CD4-positive, alpha-beta T cell (primary cell): ENCODE measurements at places on chromosomes 2 and 18. TPM values are rescaled to one million over a fixed set of nuclear protein-coding genes. Genes with fewer than 3 reads are reported as not detected.

MRO gene
- not detected for total RNA-seq

MLPH gene
- 0.39 TPM for total RNA-seq

DNA sequence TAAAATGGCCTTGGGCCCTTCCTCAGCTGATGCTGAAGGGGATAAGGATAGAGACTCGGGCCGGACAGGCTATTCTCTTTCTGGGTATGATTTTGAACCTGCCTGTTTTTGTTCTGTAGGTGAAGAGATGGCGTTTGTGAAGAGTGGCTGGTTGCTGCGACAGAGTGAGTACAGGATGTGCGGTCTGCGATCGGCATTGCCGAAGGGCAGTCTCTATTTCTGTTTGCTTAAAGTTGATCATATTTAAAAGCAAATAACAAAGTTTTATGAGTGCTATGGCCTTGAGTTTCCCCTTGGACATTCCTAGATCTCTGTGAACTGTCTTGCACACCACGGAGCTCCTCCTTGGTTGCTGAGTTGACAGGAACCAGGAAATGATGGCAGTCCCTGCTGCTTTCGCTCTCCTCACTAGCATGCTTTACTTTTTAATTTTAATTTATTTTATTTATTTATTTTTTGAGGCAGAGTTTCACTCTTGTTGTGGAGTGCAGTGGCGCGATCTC is 15.7 kb downstream of the PLEKHB2 start:
- H3K36me3 ChIP-seq, result peaks cover 41% of the 10 kb centered on the region
- no peak for DNase-seq
- H3K4me1 ChIP-seq, result no peaks in the 10 kb centered on the region
- H3K4me3 ChIP-seq, result no peak overlapping the region
- no peak overlapping the region for H3K27ac ChIP-seq

DNA sequence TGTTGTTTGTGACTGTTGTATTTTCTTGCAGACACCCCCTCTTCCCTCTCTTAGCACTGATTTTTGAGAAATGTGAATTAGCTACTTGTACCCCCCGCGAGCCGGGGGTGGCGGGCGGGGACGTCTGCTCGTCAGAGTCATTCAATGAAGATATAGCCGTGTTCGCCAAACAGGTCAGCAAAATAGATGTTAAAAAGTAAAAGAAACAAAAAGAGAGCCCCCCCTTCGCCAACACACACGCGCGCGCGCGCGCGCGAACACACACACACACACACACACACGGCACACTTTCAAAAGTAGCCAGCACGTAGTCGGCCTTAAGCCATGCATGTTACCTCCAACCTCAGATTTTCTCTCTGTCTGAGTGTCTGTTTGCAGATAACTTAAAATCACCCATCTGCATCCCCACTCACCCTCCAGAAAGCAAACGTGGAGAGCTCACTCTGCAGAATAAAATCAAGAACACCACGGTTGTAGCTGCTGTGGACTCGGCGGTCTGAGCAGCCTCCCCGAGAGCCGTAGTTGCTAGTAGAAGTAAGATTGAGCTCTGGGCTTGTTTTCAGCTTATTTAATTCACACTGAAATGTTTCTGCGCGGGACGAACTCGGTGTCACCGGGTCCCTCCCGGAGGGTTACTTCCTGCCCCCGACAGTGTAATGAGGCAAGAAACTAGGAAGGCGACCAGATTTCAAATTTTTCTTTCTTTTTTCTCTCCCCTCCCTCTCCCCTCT is 5.1 kb downstream of the MEIS1 start:
- no peak overlapping the region for H3K4me3 ChIP-seq
- peaks cover 64% of the 10 kb centered on the region for H3K27me3 ChIP-seq
- peaks cover 6% of the 10 kb centered on the region for H3K4me1 ChIP-seq
- H3K27ac ChIP-seq, result no peak overlapping the region
- no peaks in the 10 kb centered on the region for H3K36me3 ChIP-seq

DNA sequence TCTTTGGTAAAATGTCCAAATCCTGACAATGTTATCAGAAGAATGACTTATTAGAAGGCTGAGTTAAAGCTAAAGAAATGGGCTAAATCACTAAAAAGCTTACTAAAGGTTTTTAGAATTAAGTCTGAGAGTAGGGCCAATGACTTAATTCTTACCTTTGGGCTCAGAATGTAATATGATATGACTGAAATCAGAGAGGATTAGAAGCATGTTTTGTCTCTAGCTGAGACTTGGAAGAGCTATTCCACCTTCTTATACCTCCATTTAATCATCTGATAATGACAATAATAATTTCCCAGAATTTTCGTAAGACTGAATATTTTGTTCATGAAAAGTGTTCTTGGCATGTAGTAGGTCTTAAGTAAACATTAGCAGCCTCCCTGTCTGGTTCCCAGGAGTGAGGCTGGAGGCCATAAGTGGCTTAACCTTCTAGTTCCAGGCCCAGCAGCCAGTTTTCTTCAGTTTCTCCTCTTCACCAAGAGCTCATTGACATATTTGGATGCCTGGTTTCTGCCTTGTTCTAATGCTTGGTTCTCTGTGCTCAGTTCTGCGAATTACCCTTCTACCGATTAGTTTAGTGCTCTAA is 25.5 kb upstream of the E2F6 start:
- H3K27ac ChIP-seq, result no peak overlapping the region
- H3K27me3 ChIP-seq, result peaks cover 1% of the 10 kb centered on the region
- DNase-seq, result no peak
- no peaks in the 10 kb centered on the region for H3K36me3 ChIP-seq
- no peaks in the 10 kb centered on the region for H3K4me1 ChIP-seq
- no peak overlapping the region for H3K4me3 ChIP-seq

DNA sequence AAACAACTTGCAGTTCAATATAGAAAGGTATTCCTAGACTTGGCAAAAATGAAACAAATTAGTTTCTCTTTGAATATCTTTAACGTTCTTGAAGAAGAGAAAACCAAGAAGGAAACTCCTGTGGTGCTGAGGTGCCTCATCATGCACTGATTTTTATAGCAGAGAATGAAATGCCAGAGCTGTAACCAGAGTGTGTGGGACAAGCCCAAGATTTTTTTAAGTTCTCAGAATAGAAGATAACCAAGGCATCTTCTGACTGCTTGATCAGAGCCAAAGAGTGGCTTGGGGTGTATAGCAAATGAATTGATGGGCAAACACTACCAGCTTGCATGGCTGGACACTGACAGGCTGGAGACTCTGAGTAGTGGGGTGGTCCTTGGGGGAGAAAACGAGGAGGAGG is 7.9 kb downstream of the FHOD3 start:
- no peak overlapping the region for H3K27ac ChIP-seq
- no peak overlapping the region for H3K4me3 ChIP-seq
- no peaks in the 10 kb centered on the region for H3K4me1 ChIP-seq
- H3K36me3 ChIP-seq, result no peaks in the 10 kb centered on the region
- peaks cover 20% of the 10 kb centered on the region for H3K27me3 ChIP-seq

DNA sequence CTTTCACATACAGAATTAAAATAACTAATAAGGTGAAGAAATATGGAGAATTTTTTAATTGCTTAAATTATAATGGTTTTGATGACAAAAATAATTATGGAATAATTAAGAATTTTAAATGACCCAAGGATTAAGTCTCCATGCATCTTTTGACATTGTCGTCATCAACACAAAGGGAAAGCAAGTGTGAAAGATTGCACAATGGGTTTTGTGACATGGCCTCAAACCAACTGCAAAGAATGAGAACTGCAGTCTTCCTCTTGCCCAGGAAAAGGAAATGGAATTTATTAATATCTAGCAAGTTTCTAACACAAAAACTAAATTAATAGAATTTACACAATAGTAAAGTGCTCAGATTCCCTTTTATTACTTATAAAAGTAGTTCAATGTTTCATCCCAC is 329.1 kb upstream of the PKDCC start:
- H3K36me3 ChIP-seq, result no peaks in the 10 kb centered on the region
- H3K4me1 ChIP-seq, result no peaks in the 10 kb centered on the region
- no peaks in the 10 kb centered on the region for H3K27me3 ChIP-seq
- H3K4me3 ChIP-seq, result no peak overlapping the region
- no peak overlapping the region for H3K27ac ChIP-seq
- DNase-seq, result no peak

- no peaks in the 10 kb centered on the region for H3K27me3 ChIP-seq
- H3K27ac ChIP-seq, result no peak overlapping the region
- no peak for DNase-seq
- H3K36me3 ChIP-seq, result no peaks in the 10 kb centered on the region
- no peak overlapping the region for H3K4me3 ChIP-seq
These were observed 28.0 kb downstream of the KIF1A start for GRCh38 chr2:240791821-240792628.

NRBP1 gene
- 169 TPM for total RNA-seq

- no peaks in the 10 kb centered on the region for H3K4me1 ChIP-seq
- no peak overlapping the region for H3K27ac ChIP-seq
- H3K36me3 ChIP-seq, result no peaks in the 10 kb centered on the region
- no peak overlapping the region for H3K4me3 ChIP-seq
These were observed 144.8 kb upstream of the RGPD4 start for GRCh38 chr2:107681936-107682335.

RNU2-63P gene
- 2.6 TPM for total RNA-seq

GRCh38 chr2:241541564-241542277 is 16.8 kb upstream of the BOK start:
- no peak overlapping the region for H3K27ac ChIP-seq
- no peak overlapping the region for H3K4me3 ChIP-seq
- H3K27me3 ChIP-seq, result peaks cover 47% of the 10 kb centered on the region
- DNase-seq, result no peak
- H3K4me1 ChIP-seq, result peaks cover 11% of the 10 kb centered on the region

- no peaks in the 10 kb centered on the region for H3K27me3 ChIP-seq
- H3K36me3 ChIP-seq, result peaks cover 33% of the 10 kb centered on the region
- no peak overlapping the region for H3K27ac ChIP-seq
- DNase-seq, result no peak
These were observed 131.0 kb downstream of the NFATC1 start for GRCh38 chr18:79526468-79527460.
